Smooth muscle cell of the umbilical artery (primary cell): ENCODE measurements at places on chromosomes 6 and 20. TPM values are rescaled to one million over a fixed set of nuclear protein-coding genes. Genes with fewer than 3 reads are reported as not detected.

Gene SLA2
- not detected in 2 replicates for total RNA-seq

Gene OLIG3
- not detected in 2 replicates for total RNA-seq

Gene AHI1
- total RNA-seq: 25.5 and 37.2 TPM in 2 replicates

Gene TREM2
- 0.14 TPM in 1 of 2 replicates, not detected in the other for total RNA-seq

Gene PREP
- 30.0 and 43.6 TPM in 2 replicates for total RNA-seq

Gene C20orf204
- 0.88 and 0.89 TPM in 2 replicates for total RNA-seq

Gene C6orf118
- not detected in 2 replicates for total RNA-seq

Gene ADGRB3
- 0.18 TPM in 1 of 2 replicates, not detected in the other for total RNA-seq

Gene EGFL8
- total RNA-seq: 1.2 and 1.4 TPM in 2 replicates

Gene RAB23
- total RNA-seq: 57.7 and 59.1 TPM in 2 replicates

Gene GNAS-AS1
- 0.89 and 1.5 TPM in 2 replicates for total RNA-seq
